ENCODE measurements at places on chromosomes 6 and 20. TPM values are rescaled to one million over a fixed set of nuclear protein-coding genes. Genes with fewer than 3 reads are reported as not detected.

DNA sequence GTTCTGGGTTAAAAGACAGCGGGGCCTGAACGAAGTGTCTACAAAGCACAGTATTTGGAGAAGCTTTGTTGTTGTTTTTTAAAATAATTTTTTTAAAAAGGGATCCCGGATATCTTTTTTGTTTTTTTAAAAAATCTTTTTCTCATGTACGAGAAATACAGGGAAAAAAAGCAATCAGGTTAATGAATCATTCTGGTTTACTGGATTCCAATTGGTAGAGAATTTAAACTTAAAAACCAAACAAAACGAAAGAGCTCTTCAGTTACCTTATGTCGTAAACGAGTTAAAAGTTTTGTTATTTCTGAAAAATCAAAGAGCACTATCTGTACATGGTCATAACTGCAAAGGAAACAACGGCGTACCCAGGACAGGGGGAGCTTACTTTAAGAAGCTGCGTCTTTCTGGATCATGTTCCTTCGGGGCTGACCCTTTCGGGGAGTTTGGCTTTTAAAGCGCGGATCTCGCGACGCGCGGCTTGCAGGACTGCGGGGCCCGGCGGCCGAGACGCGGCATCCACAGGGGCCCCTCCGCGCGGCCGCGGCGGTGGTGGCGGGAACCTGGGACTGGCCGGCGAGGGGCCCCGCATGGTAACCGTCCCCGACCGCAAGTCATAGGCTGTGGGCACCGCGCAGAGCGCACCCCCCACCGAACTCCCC, 927 bp downstream of the IL20RA start:
- H3K36me3 ChIP-seq, result no peaks in the 10 kb centered on the region
- H3K4me3 ChIP-seq, result 0 out of 2 replicates have a peak overlapping the region, but pooled peaks have one; percentile 18
- H3K27me3 ChIP-seq, result no peaks in the 10 kb centered on the region
- H3K27ac ChIP-seq, result no peak overlapping the region

- H3K4me3 ChIP-seq, result no peak overlapping the region
- H3K36me3 ChIP-seq, result no peaks in the 10 kb centered on the region
- H3K27ac ChIP-seq, result no peak overlapping the region
- 0 out of 2 replicates have a peak, but pooled peaks cover 5% of the 10 kb centered on the region for H3K4me1 ChIP-seq
Observed at GRCh38 chr6:69813508-69813907, 16.7 kb upstream of the LMBRD1 start.

GRCh38 chr20:5078399-5078958, 41.3 kb downstream of the PCNA start:
- peak overlapping the region; percentile 59 for H3K4me3 ChIP-seq
- H3K36me3 ChIP-seq, result no peaks in the 10 kb centered on the region
- peak overlapping the region; percentile 2 for H3K27ac ChIP-seq
- DNase-seq, result peak; percentile 60

- peaks cover 34% of the 10 kb centered on the region for H3K4me1 ChIP-seq
- H3K27ac ChIP-seq, result no peak overlapping the region
Observed at GRCh38 chr6:106973018-106973835, 1.3 kb downstream of the CD24 start.

DNA sequence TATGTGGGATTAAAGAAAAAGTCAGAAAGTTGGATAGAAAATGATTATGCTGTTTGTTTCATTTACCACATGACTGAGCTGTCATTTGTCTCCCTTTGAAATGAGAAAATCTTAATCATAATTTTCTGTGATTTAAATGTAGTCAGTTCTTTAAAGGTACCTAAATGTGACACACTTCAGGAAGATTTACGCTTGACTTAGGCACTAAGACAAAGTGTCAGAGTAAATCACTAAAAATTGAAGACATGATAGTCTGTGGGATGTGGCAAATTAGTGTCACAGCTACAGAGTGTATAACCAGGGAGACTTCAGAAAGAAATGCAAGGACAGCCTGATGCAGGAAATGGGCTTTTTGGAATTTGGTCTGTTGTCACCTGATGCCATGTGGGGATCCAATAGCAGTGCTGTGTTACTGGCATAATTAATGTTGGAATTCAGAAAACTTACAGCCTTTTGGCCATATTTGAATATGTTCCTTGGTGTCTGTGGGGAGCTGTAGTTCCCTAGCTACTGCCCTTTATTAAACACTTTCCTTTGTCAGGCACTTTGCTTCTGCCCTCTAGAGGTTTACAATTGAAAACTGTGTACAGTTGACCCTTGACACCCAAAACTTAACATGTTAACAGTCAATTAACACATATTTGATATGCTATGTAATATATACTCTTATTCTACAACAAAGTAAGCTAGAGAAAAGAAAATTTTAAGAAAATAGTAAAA, 493.8 kb downstream of the UTRN start:
- H3K36me3 ChIP-seq, result peaks cover 52% of the 10 kb centered on the region
- no peak for DNase-seq
- peaks cover 21% of the 10 kb centered on the region for H3K4me1 ChIP-seq
- no peak overlapping the region for H3K27ac ChIP-seq
- no peak overlapping the region for H3K4me3 ChIP-seq
- H3K27me3 ChIP-seq, result no peaks in the 10 kb centered on the region

GRCh38 chr6:115909923-115910546, 150.7 kb downstream of the FRK start:
- no peak for DNase-seq
- H3K36me3 ChIP-seq, result no peaks in the 10 kb centered on the region
- no peaks in the 10 kb centered on the region for H3K27me3 ChIP-seq
- no peaks in the 10 kb centered on the region for H3K4me1 ChIP-seq

DNA sequence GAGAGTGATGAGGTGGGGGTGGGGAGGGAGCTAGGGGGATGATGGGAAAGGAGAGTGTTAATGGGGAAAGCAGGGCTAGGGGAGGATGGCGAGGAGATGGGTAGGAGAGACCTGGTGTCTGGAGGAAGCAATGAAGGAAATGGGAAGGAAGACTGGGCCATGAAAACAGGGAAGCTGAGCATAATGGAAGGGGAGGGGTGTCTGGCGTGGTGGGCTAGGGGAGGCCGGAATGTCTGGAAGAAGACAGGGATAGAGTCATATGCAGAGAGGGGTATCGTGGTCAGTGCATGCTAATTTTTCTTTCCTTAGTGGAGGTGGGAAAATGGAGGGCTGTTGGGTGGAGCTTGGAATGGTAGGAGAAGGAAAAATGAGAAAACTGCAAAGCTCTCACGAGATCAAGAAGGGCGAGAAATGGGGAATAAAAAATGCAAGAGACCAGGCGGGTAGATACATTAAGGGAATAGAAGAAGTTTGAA, 423 bp downstream of the KLHDC3 start:
- no peak for DNase-seq
- no peaks in the 10 kb centered on the region for H3K27me3 ChIP-seq
- H3K36me3 ChIP-seq, result peaks cover 22% of the 10 kb centered on the region

DNA sequence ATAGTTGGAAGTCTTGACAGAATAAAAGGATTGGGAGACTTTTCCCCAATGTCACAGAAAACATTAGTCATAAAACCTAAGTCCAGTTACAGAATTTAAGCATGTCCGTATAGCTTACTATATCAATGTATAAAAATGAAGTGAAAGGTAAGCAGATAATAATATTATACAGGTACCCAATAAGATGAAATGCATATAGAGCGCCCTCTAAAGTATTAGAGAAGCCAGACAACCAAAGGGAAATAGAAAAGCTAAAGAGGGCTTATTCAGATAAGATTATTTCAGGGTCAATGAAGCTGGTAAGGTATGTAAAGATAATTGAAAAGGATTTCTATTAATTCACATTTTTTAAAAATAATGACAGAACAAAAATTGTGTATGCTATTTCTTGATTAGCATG, 947.7 kb upstream of the MAP3K7 start:
- H3K4me3 ChIP-seq, result no peak overlapping the region
- H3K36me3 ChIP-seq, result no peaks in the 10 kb centered on the region
- no peak overlapping the region for H3K27ac ChIP-seq
- no peak for DNase-seq
- no peaks in the 10 kb centered on the region for H3K4me1 ChIP-seq

- no peaks in the 10 kb centered on the region for H3K27me3 ChIP-seq
- DNase-seq, result no peak
- H3K27ac ChIP-seq, result no peak overlapping the region
- H3K36me3 ChIP-seq, result no peaks in the 10 kb centered on the region
Observed at GRCh38 chr6:91487696-91488392, 901.0 kb upstream of the MAP3K7 start.

- H3K4me1 ChIP-seq, result no peaks in the 10 kb centered on the region
- no peaks in the 10 kb centered on the region for H3K27me3 ChIP-seq
- DNase-seq, result no peak
- H3K27ac ChIP-seq, result no peak overlapping the region
- no peak overlapping the region for H3K4me3 ChIP-seq
Observed at GRCh38 chr6:144234935-144235334, 50.2 kb upstream of the UTRN start.

GRCh38 chr6:2730353-2731107, 20.2 kb downstream of the MYLK4 start:
- DNase-seq, result no peak
- H3K4me1 ChIP-seq, result no peaks in the 10 kb centered on the region
- 0 out of 2 replicates have a peak, but pooled peaks cover 3% of the 10 kb centered on the region for H3K27me3 ChIP-seq
- no peak overlapping the region for H3K27ac ChIP-seq
- H3K36me3 ChIP-seq, result no peaks in the 10 kb centered on the region

- no peak overlapping the region for H3K4me3 ChIP-seq
- no peaks in the 10 kb centered on the region for H3K4me1 ChIP-seq
- DNase-seq, result no peak
- no peaks in the 10 kb centered on the region for H3K27me3 ChIP-seq
- H3K27ac ChIP-seq, result no peak overlapping the region
Observed at GRCh38 chr6:143038833-143039232, 21.9 kb upstream of the AIG1 start.

DNA sequence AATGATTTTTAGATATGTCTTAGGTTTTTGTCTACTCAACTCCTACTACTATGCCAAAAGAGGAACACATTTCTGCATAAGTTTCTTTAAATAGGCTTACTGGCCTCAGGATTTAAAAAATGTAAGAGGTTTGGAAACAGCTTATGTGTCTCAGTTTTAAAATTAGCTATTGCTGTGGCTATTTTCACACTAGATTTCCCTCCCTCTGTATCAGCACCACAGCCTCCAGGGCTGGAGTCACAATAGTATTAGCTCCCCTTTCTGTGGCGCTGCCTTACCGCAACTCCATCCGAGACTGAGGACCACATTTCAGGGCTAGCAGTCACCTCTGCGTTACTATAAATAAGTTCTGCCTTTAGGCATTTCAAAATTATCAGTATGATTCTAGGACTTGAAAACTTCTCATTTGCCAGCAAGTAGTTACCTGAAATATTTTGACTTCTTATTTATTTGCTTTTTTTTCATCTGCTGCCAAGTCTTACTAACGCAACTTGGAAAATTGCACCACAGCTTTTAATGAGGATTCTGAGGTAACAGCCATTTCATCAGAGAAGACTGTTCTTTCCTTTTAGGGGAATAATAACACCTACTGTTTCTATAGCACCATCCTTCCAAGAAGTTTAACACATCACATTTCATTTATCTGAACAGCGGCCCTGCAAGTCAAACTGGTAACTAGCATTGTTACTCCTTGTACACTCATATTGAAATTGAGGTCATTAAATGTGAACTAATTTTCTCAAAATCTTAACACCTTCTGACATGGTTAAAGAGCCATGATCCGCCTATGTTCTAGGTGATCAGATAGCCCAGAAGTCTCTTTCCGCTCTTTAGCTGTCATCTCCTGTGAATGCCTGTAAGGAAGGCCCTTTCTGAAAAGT, 105.9 kb downstream of the GJA10 start:
- H3K4me1 ChIP-seq, result no peaks in the 10 kb centered on the region
- no peak overlapping the region for H3K27ac ChIP-seq
- no peak for DNase-seq
- no peak overlapping the region for H3K4me3 ChIP-seq
- no peaks in the 10 kb centered on the region for H3K36me3 ChIP-seq
- peaks cover 2% of the 10 kb centered on the region for H3K27me3 ChIP-seq

DNA sequence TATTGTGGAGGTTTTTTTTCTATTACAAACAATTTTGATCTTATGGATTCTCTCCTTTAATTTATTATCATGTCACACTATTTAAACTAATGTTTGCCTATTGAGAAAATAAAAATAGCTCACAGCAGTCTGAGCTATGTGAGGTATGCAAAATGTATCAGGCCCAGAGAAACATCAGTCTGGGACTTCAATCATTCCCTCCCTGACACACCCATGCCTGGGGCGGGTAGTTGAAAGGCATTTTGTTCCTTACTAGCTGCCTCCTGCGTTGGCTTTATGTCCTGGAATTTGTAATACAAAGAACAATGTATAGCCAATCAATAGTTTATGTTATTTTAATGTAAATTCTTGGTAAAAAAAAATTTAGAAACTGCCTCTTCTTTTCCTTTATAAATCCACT, 403.3 kb downstream of the EPM2A start:
- H3K27me3 ChIP-seq, result no peaks in the 10 kb centered on the region
- no peaks in the 10 kb centered on the region for H3K4me1 ChIP-seq
- peak; percentile 16 for DNase-seq
- H3K27ac ChIP-seq, result no peak overlapping the region
- H3K4me3 ChIP-seq, result no peak overlapping the region

GRCh38 chr6:115514656-115515055, 546.0 kb downstream of the FRK start:
- no peaks in the 10 kb centered on the region for H3K36me3 ChIP-seq
- H3K27me3 ChIP-seq, result no peaks in the 10 kb centered on the region
- no peak overlapping the region for H3K4me3 ChIP-seq
- H3K4me1 ChIP-seq, result no peaks in the 10 kb centered on the region
- DNase-seq, result no peak

DNA sequence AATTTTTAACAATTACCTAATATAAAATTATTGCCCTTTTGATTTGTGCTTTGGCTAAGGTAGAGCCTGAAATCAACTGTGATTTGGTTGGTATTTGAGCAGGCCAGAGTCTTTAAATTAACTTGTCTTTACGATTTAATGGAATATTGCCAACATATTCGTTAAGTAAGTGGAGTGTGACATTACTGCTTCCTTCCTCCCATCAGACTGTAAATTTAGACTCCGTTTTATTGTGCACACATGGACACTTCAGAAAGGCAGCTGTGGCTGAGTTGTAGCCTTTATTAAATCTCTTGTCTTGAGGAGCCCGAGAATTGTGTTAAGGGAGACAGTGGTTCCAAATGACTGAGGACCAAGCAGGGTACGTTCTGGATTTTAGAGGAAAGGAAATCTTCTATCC, 57.4 kb downstream of the CAP2 start:
- no peaks in the 10 kb centered on the region for H3K36me3 ChIP-seq
- no peak for DNase-seq
- no peak overlapping the region for H3K4me3 ChIP-seq
- peaks cover 5% of the 10 kb centered on the region for H3K4me1 ChIP-seq
- no peak overlapping the region for H3K27ac ChIP-seq
- H3K27me3 ChIP-seq, result no peaks in the 10 kb centered on the region

The MYMX gene
- not detected for polyA plus RNA-seq

The CDS2 gene
- polyA plus RNA-seq, result 143 TPM

The PHF10 gene
- polyA plus RNA-seq, result 88.0 TPM

The NKX2-4 gene
- not detected for polyA plus RNA-seq

The MMP24 gene
- polyA plus RNA-seq, result 0.43 TPM

The TTLL9 gene
- 0.05 TPM for polyA plus RNA-seq

The GGTLC1 gene
- polyA plus RNA-seq, result not detected

The COL11A2 gene
- 0.73 TPM for polyA plus RNA-seq

The HMGA1 gene
- polyA plus RNA-seq, result 117 TPM

The PERP gene
- 53.0 TPM for polyA plus RNA-seq

The PTK6 gene
- 0.08 TPM for polyA plus RNA-seq

The SH3BGRL2 gene
- 9.1 TPM for polyA plus RNA-seq
